ENCODE measurements at places on chromosomes 13 and 19.

DNA sequence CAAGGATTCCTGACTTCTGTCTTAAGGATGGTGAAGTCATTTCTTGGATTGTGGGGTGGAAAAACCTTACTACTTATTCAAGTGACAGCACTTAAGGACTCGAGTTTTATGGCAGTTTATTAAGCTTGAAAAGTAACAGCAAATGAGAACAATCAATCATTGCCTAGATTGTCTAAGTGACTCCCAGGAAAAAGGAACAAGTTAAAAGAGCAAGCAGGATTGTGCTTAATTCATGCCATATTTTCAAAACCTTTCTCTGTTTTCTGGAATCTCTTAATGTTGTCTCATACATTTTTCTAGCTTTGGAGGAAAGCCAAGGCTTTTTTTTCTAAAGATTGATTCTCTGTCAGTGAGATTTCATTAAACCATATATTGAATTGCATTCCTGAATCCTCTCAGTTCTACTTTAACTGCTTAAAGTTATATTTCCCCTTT is 236.2 kb upstream of the HTR2A start:
- DNase-seq = no peak

DNA sequence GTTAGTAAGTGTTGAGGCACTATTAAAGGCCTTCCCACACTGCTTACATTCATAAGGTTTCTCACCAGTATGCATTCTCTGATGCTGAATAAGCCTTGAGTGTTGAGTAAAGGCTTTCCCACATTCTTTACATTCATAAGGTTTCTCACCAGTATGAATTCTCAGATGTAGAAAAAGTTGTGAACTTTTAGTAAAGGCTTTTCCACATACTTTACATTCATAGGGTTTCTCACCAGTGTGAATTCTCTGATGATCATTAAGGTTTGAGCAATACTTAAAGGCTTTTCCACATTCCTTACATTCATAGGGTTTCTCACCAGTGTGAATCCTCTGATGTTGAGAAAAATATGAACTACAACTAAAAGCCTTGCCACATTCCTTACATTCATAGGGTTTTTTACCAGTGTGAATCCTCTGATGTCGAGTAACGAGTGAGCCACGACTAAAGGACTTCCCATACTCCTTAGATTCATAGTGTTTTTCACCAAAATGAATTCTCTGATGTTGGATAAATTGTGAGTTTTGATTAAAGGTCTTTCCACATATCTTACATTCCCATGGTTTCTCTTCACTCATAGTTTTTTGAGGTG is 24.2 kb downstream of the ZNF829 start:
- DNase-seq = no peak

- peak; percentile 60 for DNase-seq
Observed at GRCh38 chr13:76885203-76886004, 801 bp downstream of the KCTD12 start.

DNA sequence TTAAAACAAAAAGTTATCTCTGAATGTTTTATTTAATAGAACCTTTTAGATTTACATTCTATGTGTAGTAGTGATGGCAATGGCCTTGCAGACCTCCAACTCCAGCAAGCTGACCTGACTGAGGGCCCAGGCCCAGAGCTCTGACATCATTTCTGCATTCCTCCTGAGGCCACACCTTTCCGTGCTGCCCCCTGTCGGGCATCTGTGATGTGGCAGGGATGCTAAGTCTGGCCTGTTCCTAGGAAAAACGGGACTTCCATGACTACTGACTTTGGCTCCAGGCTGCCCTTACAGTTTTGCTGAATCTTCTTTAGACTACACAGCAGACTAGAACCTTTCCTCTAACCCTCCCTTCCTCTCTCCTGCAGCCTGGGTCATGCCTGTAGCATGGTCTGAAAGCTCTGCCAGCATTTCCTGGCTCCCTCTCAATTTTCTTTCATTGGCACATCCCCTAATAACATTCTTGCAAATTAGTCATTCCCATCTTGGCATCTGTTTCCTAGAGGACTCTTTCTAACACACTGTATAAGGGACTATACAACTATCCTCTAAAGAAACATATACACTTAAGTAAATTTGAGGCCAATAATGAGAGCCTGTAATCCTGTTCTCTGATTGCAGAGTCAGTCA is 249.1 kb downstream of the GPC5 start:
- DNase-seq = no peak

- no peak for DNase-seq
Observed at GRCh38 chr13:100280681-100281080, 191.8 kb downstream of the PCCA start.

GRCh38 chr19:48424694-48425219 is 21.0 kb upstream of the GRWD1 start:
- DNase-seq = no peak

All from activated naive CD4-positive, alpha-beta T cell treated with anti-CD3 and anti-CD28 coated beads, Interleukin-2, amount 50 U/mL, for 16 hours (primary cell).